ENCODE measurements at places on chromosomes 5 and 9. TPM values are rescaled to one million over a fixed set of nuclear protein-coding genes. Genes with fewer than 3 reads are reported as not detected.

GRCh38 chr9:110821064-110821463, 152.5 kb downstream of the MUSK start:
- no peak for DNase-seq

DNA sequence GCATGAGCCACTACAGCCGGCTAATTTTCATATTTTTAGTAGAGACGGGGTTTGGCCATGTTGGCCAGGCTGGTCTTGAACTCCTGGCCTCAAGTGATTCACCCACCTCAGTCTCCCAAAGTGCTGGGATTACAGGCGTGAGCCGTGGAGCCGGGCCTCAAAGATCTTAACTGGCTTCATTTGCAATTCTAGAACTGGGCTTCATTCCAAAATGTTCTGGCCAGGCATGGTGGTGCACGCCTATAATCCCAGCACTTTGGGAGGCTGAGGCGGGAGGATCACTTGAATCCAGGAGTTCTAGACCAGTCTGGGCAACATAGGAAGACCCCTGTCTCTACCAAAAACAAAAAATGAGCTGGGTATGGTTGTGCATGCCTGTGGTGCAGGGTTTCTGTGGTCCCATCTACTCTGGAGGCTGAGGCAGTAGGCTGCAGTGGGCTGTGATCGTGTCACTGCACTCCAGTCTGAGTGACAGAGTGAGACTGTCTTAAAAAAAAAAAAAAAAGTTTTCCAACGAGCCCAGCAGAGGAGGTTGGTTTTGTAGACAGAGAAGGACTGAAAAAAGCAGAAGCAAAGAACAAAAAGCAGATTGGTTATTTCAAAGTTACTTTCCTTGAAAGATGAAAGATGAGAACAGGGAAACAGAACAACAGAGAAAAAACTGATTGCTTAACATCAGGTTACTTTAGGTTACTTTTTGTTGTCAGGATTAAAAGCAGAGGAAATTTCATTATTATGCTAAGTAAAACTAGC, 78.2 kb downstream of the ANKRD55 start:
- no peak for DNase-seq

DNA sequence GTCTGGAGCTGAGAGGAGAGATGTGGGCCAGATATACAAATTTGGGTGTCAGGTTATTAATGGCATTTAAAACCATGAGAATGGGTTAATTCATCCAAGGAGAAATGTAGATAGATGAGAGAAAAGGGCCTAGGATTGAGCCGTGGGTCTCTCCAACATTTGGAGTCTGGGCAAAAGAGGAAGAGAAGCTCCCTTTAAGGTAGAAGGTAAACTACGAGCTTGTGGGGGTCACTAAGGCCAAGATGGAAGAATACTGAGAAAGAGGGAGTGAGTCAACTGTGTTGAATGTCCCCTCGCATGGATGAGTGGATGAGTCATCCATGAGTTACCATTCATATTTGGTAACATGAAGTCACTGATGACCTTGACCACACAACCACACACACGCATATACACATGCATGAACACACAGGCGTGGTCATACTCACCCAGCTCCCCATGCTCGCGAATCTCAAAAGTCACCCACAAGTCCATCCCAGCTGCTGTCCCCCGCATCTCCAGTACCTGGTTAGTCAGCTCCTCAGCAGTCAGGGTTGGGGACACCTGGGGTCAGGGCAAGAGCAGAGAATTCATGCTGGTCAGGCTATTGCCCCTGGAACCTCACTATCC, 6.8 kb upstream of the FCHSD1 start:
- DNase-seq, result no peak

DNA sequence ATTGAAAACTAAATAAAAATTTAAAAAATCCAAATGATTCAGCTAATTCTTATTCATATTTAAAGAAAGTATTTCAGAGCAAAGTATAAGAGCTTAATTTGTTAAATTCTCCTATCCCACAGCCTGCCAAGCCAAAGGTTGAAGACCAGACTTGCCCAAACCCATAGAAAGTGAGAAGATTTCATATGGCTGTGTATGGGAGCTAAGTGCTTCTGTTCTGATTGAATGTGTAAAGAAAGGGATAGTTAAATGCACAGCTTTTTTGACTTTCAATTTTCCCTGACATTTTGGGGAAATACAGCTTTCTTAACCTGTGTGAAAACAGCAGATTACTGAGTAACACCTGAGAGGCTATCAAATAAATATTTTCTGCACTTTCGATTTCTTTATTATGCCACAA, 125.0 kb upstream of the MTAP start:
- no peak for DNase-seq

Gene KIF4B
- total RNA-seq, result 0.41 TPM

Gene PTGDS
- 61.1 TPM for total RNA-seq

Gene TAF11L5
- not detected for total RNA-seq

Gene TLX3
- not detected for total RNA-seq
